Naive thymus-derived CD4-positive, alpha-beta T cell (primary cell): ENCODE measurements at places on chromosomes 5 and 9.

DNA sequence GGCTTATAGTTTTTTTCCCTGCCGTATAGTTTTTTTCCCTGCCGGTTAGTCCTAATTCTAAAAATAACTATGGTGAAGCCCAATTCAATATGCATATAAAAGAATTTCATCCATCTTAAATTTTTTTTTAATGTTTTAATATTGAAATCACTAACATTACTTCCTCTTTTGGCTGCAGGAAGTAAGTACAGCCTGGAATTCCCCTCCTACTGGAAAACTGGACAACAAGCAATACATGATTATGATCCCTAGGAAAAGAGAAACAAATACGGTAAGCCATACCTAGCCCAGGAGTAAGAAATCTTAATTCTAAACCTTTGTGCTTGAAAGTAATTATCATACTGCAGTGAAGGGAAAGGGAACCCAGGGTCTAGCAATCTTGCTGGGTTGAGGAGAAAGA is 119.0 kb downstream of the NR3C1 start:
- no peak for DNase-seq

GRCh38 chr9:113350937-113351336 is 1.6 kb downstream of the BSPRY start:
- DNase-seq: no peak

DNA sequence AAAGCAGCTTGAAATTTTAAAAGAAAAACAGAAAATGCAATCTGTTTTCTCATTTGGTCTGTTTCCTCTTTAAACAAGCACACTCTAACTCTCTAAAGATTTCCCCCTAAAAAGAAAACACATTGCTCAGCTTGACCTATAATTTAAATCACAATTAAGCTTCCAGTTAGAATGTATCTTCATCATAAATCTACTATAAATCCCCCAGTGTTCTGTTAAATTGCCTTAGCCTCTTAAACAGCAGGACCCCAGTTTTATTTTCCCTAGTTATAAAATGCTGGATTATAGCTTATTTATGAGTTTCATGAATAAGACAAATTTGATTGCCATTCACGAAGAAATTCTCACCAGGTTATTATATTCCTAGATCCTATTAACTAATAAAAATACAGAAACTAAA is 8.6 kb upstream of the SMC2 start:
- DNase-seq: no peak

- no peak for DNase-seq
These were observed 231.6 kb upstream of the VLDLR start for GRCh38 chr9:2390028-2390427.

DNA sequence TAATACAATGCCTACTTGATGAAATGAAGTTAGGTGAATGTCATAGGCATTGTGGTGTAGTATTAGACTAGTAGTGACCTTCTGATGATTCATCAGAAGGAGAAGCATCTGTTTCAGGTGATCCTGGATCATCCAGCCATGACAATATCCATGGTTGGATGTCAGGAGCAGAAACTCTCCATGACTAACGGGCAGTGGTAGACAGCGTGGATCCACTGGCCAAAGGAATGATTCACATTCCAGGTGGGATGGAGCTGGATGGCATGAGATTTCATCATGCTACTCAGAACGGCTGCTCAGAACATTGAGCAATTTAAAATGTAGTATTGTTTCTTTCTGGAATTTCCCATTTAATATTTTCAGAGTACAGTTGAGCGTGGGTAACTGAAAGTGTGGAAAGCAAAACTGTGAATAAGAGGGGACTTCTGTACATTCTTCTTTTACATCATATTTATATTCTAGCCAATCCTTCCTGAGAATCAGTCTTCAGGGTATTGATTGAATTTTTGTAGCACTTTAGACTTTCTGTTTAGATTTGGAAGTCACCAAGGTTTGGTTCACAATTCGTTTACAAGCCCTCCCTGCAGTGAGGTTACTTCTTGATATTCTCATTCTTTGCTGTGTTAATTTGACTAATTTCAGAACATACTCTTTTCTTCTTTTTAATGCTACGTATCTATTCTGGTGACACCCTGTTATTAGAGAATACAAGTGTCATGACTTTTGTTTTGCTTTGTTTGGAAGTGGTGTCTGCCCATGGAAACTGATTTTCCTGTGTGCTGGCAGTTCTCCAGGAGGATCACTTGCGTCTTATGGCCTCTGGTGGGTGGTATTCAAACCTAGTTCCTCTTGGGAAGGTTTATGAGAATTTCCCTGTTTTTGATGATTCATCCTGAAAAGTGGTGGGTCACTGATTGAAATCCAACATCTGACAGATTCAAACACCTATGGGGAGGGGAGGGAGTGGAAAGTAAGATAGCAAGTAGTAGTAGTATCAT is 12.2 kb upstream of the CLINT1 start:
- DNase-seq: no peak

- no peak for DNase-seq
These were observed 269.8 kb upstream of the CDH9 start for GRCh38 chr5:27308153-27308552.

DNA sequence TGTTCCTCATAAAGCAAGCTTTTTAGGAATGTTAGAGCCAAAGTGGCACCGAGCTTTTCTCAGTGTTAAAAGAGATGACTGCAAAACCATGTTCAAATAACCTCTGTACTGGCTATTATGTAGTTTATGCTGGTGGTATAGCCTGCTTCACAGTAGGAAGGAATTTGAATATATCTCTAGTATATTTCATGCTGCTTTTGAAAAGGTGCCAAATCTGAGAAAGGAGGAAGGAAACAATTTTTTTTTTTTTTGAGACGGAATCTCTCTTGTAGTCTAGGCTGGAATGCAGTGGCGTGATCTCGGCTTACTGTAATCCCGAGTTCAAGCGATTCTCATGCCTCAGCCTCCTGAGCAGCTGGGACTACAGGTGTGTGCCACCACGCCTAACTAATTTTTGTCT is 13.5 kb downstream of the CREBRF start:
- DNase-seq: no peak

DNA sequence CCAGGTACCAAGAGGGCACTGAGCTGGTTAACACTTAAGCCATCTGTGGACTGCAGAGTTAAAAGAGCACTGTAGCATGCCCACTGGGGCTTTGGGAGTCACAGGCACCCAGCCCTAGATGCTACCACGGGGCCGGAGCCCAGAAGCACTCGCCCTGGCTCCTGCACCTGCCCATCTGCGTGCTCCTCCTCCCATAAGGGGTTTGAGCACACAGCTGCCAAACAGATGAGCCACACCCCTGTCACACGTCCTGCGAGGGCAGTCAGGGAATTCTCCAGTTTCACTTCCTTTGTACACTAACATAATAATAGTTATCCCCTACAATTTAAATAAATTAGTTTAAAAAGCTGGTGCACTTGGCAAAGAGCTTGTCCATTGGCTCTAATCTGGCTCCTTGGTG is 4.5 kb upstream of the PCA3 start:
- DNase-seq: no peak

DNA sequence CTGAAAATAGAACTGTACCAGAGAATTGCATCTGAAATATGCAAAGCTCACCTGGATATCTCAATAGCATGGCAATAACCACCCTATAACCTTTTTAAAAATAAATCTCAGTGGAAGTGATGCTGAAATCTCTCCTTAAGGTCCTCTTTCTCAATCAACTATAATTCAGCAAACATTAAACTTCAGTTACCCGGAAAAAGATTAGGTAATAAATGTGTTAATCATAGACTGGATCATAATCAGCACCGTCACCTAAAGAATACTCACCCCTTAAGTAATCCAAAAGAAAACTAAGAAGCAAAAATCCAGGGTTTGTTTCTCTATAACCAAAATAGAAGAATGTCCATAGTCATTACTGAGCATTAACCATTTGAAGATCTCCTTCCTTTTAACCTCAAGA is 44.3 kb upstream of the DENND4C start:
- DNase-seq: no peak

DNA sequence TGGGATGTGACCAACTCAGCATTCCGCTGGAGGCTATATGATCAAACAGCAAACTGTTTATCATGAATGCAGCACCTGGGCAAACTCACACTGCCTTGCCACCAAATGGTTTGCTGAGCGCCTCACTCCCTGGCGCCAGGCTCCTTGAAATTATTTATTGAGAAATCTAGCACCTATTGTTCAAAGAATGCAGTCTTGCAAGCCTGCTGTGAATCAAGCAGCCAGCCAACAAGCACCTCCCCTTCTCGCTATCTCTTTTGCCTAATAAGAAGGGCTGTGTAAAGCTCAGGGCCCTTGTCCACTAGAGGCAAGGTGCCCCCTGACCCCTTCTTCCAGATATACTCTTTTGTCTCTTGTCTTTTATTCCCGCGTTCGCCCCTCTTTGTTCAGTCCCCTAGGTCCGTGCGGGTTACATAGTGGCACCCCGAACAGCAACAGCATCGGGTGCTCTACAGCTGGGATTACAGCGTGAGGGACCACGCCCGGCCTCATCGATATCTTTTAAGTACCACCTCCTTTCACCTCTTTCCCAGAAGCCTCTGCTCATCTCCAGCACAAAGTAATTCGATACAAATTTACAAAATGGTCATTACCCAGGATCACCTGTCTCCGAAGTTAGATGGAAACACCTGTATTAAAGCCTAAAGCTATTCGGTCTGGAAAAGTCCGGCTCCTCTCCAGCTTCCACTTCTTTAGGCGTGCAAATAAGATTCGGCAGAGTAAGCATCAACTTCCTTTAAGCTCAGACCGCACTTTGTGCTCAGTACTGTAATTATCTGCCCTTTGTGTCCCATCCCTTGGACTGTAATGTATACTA is 896 bp downstream of the RIGI start:
- peak; percentile 16 for DNase-seq

GRCh38 chr5:56264417-56265025 is 31.4 kb upstream of the ANKRD55 start:
- DNase-seq: no peak

GRCh38 chr5:144549580-144549979 is 378.9 kb downstream of the KCTD16 start:
- DNase-seq: no peak

DNA sequence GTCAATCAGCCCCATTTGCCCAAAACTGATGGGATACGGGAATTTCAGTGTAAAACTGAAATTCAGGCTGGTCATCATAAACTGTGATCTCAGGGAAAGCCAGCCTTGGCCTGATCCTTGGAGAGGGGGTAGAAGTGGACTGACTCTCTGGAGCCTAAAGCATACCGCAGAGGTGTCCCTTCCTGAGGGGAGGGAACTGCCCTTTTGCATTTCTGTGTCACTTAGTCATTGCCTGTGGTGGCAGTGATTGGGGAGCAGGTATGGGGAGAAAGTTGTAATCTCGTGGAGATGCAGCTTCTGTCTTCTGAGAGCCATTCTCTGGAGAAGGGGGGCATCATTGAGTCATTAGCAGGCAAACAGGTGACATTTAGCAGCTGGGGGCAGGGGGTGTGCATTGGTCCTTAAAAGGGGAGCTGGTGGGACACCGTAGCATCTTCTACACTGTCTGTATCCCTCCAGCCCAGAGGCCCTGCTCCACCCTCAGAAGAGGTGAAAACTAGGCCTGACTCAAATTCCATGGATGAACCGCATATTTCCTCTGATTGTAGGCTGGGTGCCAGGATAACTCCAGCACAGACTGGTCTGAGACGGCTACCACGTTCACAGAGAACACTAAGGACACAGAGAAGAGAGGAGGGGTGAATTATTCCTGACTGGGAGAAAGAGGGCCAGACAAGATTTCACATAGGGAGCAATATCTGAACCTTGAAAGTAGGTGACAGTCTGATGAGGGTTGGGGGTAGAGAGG is 143.3 kb downstream of the SEC61B start:
- no peak for DNase-seq

DNA sequence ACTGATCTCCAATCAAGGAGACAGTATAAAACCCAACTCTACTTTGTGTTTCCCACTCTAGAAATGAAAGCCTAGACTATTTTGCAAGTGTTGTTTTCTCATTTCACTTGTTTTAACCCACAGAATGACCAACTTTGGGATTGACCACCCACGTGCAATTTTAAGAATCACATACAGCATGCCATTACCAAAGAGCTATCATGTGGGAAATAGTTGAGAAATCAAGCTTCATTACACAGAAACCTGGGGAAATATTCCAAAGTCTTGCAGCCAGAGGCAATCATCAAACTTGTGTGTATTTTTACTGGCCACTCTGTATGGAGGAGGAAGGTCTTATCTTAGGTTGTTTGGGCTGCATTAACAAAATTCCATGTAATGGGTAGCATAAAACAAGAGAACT is 451.4 kb upstream of the DAB2 start:
- DNase-seq: no peak

DNA sequence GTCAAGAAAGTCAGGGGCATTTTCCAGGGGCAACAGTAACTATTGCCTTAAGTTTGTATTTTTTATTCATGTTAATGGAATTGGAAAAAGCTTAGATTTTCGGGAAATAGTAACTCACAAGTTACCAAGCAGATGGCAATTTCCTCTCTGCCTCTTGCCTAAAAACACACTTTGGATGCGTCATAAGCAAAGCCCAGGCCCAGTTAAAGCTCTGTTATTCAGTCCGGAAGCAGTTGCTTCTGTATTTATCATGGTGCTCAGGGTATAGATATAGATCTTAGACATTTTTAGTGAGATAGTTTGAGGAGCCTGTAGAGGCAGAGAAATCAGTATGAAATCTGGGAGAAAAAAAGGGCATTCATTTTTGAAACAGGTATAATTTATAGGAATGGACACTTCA is 260.3 kb upstream of the TNC start:
- DNase-seq: no peak

DNA sequence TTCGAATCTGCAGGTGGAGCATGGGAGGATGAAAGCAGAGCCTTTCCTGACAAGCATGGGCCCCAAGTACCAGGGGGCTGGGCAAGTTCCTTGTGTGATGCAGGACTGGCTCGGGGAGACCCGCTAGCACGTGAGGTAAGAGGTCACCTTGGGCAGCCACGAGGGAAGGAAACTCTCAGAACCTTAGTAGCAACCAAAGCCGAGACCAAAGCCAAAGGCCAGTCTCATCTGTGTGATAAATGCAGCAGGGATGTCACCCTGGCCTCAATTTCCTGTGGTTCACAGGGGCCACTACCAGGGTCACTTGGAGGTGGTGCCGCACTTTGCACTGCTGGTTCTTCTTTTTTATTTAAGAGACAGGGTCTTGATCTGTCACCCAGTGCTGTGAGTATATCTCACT is 39.5 kb downstream of the PRRT1B start:
- DNase-seq: no peak

DNA sequence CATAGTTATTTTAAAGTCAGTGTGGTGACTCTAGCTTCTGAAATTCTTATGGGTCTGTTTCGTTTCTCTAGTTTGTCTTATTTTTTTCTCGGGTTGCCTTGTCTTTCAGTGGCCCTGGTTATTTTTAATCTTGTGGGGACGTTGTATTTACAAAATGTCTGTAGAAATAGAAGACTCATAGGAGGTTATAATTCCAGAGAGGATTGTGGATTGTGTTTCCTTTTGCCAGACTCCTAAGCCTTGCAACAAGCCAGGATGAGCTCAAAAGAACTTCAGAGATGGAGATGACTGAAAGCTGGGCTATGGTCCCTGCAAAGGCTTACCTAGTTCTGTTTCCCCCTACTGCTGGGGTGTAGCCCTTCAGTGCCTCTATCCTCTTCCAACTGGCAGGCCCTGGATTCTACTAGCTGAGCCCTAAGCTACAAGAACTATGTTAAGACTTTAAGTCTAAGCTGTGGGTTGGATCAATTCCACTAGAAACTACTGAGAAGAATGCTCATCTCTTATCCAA is 32.2 kb upstream of the LECT2 start:
- DNase-seq: no peak

GRCh38 chr5:173577166-173577565 is 39.3 kb downstream of the BOD1 start:
- no peak for DNase-seq
